HEK293T (cell line): ENCODE measurements at places on chromosomes 7 and 10.
A peak's percentile ranks its signal among the peaks of the same experiment; 100 is the strongest.

DNA sequence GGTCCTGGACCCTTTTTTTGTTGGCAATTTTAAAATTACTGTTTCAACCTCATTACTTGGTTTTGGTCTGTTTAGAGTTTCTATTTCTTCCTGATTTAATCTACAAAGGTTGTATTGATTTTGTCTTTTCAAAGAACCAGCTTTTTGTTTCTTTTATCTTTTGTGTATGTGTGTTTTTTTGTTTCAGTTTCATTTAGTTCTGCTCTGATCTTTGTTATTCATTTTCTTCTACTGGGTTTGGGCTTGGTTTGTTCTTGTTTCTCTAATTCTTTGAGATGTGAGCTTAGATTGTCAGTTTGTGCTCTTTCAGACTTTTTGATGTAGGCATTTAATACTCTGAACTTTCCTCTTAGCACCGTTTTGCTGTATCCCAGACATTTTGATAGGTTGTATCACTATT is 8.5 kb upstream of the MRPS33 start:
- DNase-seq, result no peak

DNA sequence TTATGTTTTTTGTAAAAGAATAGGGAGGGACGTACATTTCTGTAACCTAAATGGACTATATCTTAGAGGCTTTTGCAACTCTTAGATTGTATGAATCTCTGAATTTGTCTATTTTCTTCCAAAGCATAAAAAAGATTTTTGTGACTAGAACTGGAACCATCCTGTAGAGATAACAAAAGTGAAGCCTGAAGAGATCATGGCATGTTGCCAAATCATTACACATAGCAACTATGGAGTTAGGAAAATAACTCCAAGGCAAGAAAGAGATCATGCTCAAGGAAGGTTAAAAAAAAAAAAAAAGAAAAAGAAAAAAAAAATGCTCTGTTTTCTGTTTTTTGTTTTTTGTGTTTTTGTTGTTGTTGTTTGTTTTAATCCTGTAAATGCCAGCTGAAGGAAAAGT is 567.7 kb upstream of the ZWINT start:
- DNase-seq, result no peak

- no peak for DNase-seq
Measured at GRCh38 chr7:20279979-20280378, 50.7 kb upstream of the ITGB8 start.

GRCh38 chr7:99782012-99782953 is 1.7 kb downstream of the CYP3A4 start:
- no peak for DNase-seq

DNA sequence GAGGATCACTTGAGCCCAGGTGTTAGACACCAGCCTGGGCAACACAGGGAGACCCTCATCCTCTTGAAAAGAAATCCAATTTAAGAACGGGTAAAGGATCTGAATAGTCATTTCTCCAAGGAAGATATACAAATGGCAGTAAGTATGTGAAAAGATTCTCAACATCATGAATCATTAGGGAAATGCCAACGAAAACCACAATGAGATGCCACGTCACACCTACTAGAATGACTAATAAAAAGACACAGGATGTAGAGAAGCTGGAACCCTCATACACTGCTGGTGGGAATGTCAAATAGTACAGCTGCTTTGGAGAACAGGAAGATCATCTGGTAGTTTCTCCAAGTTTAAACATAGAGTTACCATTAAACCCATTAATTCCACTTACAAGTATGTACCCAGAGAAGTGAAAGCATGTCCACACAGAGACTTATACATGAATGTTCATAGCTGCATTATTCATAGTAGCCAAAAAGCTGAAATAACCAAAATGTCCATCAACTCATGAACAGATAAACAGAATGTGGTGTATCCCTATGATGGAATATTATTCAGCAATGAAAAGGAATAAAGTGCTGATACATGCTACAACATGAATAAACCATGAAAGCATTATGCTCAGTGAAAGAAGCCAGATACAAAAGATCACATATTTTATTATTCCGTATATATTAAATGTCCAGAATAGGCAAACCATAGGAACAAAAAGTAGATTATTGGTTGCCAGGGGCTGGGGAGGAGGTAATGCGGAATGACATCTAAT is 13.1 kb upstream of the ZMIZ2 start:
- DNase-seq, result no peak

- DNase-seq, result no peak
Measured at GRCh38 chr10:2610946-2611345, 456.4 kb upstream of the PFKP start.

- no peak for DNase-seq
Measured at GRCh38 chr7:68722044-68722443, 876.2 kb upstream of the AUTS2 start.

DNA sequence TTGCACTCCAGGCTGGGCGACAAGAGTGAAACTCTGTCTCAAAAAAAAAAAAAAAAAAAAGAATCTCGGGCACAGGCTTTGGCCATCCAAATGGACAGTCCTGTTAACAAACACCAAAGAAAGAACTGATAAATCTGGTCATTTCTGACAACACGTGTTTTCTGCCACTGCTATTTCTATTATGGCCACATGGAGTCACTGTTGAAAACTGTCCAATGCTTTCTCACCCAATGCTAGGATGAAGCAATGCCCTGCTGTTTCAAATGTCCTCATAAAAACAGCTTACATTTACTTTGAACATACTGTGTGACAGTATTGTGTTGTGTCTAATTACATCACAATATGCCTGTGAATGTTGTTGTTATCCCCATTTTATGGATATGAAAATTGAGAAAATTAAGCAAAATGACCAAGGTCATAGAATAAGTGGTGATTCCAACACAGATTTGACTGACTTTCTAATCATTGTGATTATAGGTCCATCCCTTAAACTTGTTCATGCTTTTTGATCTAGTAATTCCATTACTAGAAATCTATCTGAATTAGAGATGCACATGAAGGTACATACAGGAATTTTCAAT is 19.9 kb upstream of the MAP3K8 start:
- DNase-seq, result peak; percentile 58

DNA sequence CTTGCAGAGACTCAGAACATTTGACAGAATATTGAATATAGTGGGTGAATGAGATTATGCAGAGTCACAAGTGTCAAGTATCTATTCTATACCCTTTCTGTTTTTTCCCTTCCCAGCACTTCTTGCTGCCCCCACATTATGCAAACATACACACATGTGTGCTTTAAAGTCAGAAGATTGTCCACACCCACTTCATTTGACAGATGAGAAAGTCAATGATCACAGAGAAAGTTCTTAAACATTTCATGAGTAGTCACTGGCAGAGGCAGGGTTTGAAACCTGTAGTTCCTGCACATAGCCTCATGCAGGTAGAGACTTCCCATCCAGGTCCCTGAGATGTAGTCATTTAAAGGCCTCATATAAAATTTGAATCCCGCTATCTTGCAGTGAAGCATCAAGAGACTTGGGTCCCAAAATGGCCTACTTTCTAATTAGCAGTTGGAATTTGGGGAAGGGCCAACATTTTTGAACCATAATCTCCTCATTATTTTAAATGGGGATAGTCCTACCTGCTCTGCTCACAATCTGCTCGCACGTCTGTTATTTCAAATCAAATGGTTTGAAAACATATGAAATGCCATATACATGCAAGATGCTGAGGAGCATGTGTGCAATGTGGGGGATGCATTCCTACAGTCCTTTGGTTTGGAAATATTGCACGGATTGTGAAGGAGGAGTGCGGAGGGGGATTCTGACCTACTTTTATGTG is 217.8 kb downstream of the STK31 start:
- no peak for DNase-seq

GRCh38 chr7:25168145-25168544 is 43.1 kb upstream of the CYCS start:
- no peak for DNase-seq

DNA sequence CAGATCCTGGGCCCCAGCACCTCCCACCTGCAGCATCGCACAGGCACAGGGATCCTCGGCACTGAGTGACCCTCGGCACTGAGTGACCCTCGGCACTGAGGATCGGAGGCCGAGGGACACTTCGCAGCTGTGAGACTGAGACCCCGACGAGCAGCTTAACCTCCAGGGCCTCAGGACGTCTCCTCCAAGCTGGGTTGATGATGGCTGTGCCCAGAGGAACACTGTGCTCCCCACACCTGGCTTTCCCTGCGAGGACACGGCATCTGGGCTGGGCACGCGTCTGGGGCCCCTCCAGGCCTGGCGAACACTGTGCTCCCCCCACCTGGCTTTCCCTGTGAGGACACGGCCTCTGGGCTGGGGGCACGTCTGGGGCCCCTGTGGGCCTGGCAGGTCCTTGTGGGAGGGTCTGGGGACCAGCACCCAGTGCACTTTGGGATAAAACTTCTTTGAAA is 158.3 kb upstream of the PPP2R2D start:
- no peak for DNase-seq

- peak; percentile 77 for DNase-seq
Measured at GRCh38 chr10:124539935-124540641, 78.5 kb downstream of the LHPP start.

DNA sequence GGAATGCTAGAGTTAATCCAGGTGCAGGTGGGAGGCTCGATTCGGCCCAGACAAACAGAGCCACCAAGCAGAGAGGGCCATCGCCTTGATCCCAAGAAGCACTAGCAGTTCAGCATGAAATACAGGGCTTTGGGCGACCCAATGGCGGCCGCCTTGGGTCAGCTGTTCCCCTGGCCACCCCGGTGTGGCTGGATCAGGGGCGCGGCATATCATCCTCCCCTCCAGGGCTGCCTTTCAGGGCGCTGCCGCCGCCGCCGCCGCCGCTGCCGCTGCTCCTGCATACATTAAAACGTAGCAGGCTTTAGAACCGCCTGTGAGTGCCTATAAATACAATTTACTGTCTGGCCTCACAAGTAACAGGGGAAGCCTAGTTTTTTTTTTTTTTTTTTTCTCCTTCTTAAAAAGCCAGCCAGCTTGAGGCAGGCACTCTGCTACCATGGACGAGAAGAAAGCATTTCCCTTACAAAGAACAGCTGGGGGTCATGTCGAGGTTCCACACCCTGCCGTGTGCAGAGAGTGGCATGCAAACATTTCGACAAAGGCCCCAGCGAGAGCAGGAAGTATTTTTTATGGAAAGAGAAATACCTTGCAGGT is 57.7 kb upstream of the EFCAB10 start:
- no peak for DNase-seq

- DNase-seq, result no peak
Measured at GRCh38 chr10:33263453-33263852, 71.0 kb downstream of the NRP1 start.

GRCh38 chr10:48582970-48583369 is 21.9 kb downstream of the ARHGAP22 start:
- DNase-seq, result no peak

DNA sequence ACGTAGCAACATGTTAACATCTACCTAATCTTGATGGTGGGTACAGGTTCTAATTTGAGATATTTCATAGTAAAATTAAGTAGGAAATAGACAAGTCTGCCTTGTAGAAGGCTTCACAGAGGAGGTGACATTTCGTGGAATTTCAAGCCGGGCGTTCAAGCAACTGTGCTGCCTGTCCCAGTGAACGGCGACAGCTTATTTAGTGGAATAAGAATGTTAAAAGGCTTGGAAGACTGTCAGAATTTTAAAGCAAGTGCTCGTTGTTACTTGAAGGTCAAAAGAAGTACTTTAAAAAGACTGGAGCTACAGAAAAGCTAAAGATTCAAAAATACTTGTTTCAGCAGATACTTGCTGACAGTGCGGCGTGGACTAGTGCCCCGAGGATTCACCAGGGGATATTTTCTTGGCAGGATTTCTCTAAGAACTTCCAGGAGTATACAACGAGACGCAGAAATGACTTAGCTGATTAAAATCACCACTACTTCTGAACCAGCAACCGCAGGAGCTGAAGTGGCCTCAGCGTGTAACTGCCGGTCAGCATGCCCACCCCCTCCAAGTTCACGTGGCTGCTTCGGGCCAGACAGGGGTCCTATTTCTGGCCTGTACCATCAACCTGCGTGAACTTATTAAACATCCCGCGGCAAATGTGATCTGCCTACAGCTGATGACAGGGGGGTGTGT is 46.5 kb downstream of the CTBP2 start:
- no peak for DNase-seq

- DNase-seq, result no peak
Measured at GRCh38 chr7:87961754-87962153, 27.7 kb downstream of the ADAM22 start.

DNA sequence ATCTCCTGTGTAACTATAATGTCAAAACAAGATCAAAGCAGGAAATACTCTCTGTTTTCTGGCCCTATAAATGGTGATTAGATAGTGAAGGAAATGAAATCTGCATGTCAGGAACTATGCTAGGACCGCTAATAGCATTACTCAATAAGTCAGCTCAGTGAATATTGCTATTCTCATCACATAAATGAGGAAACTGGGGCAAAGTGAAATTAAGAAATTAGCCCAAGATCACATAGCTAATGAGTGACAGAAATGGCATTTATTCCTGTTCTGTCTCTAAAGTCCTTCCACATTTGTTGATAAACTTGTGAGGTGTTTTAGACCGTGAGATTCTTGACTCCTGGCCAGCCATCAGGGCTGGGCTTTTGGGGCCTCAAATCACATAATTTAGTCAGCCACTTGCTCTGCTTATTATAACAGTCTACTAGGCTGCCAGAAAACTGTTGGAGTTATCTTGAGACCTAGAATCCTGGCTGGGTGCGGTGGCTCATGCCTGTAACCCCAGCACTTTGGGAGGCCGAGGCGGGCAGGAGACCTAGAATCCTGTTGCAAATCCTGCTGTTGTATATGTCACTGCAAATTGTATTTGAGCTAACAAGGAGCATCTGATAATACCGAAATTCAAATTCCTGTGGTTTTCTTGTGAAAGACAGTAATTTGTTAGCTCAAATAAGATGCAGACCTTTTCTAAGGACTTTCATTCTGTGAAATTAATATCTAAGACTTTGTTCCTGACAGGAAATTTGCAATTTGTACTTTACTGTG is 66.5 kb upstream of the SHTN1 start:
- no peak for DNase-seq

GRCh38 chr7:45976485-45976856 is 55.4 kb upstream of the IGFBP3 start:
- DNase-seq, result no peak

GRCh38 chr10:107098326-107098725 is 66.2 kb downstream of the SORCS1 start:
- DNase-seq, result no peak

DNA sequence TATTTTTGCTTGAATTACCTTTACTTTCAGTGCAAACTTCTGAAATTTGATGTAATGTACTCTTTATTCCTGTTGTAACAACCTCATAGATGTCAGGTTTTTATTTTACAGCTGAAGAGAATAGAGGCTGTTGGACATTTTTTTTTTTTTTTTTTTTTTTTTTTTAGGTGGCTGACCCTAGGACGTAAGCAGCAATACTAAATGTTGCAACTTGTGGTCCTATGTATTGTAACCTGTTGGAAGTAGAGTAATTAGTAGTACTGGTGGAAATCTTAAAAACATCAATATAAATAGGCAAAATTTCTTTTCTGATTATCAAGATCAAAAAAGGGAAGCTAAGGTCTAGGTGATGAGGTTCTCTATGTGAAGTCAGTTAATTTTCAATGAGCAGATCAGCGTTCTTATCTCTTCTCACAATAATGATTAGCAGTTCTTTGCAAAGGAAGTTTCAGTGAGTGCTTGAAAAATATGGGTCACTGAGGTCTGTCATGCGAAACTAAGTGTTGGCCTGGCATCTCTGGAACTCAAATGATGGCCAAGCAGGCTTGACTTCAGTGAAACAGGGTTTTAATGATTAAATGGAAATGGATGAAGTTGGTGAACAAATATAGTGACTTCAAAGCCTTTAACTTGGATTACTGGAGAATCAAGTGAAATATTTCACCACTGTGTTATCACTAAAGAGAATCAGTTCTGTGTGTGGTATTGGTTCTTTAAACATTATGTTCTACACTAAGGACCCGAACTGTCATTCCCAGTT is 42.7 kb downstream of the BICC1 start:
- DNase-seq, result no peak

- no peak for DNase-seq
Measured at GRCh38 chr10:119408969-119409371, 133.5 kb downstream of the RGS10 start.
